ENCODE measurements at places on chromosomes 7 and 10.
A peak's percentile ranks its signal among the peaks of the same experiment; 100 is the strongest.

- no peak for DNase-seq
Observed at GRCh38 chr10:35140126-35140525, 13.5 kb downstream of the CREM start.

- no peak for DNase-seq
Observed at GRCh38 chr10:114343623-114344505, 60.4 kb downstream of the AFAP1L2 start.

- DNase-seq: no peak
Observed at GRCh38 chr10:48814933-48815332, 124.7 kb downstream of the LRRC18 start.

GRCh38 chr10:85012305-85012704 lies 683.9 kb downstream of the CCSER2 start:
- DNase-seq: no peak

DNA sequence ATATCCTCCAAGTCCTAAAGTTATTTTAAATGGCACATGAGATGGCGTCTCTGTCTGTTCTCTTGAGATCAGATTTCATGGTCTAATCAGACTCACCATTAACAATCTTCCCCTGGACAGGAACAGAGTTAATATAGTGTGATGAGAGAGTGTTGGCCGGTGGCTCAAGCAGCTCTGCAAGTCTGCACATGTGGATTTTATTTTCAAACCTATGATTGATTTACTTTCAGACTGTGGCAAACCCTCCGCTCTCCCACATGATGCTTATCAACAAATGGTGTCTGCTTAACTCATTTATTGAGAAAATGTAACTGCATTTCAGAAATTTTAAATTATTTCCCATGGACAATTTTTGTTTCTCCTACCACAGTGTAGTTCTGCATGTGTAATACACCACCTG lies 46.5 kb upstream of the HGF start:
- no peak for DNase-seq

DNA sequence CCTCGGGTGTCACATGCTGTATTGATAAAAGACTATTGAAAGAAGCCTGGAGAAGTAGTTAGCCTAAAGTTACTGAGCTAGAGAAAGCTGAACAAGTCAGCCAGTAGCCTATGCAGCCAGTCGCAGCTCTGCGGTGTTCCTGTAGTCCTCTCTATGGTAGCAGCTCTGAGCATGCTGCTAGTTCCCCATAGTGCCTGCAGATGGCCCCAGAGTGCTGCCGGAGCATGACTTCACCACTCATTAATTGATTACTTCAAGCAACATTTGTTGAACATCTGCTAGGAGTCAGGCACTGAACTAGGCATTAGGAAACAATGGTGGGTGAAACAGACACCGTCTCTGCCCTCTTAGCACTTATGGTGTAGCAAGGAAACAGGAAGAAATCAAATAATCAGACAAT lies 422.7 kb downstream of the SORCS3 start:
- no peak for DNase-seq

DNA sequence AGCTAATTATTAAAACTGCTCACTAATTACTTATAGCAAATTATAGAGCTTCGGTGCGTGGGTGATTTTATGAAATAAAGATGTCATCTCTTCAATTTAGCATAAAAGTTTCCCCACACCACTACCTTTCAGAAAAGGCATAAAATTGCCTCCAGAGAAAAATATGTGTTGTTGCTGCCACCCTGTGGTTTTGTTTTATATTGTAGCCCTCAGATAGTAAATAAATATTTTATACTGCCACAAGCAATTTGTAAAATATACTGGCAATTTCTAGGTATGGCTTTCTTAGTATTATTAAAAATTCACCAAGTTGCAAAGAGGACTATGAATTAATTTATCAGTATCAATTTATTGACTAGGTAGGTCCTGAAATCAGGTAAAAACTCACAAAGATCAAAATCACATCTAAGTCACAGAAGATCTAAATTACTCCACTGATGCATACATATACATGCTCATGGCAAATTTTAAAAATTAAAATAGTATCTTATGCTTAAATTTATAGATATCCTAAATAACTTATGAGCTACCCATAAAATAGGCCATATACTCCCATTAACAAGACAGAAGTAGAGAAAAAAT lies 26.5 kb downstream of the ASNS start:
- no peak for DNase-seq

DNA sequence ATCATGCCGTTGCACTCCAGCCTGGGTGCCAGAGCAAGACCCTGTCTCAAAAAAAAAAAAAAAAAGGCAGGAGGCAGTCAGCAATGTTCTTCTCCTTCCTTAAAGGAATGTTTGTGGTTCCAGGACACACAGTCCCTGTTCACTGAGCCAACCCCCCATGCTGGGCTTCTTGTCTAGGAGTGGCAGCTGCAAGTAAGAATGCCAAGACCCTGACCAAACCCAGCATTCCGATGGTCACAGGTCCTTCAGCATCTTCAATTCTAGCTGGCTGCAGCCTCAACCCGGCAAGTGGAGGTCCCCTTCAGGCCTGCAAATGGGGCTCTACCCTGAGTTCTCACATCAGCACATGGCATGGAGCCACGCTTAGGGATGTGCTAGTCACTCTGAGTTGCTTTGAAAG lies 38.2 kb upstream of the CUX1 start:
- DNase-seq: no peak

GRCh38 chr7:114851406-114852061 lies 70.4 kb upstream of the MDFIC start:
- DNase-seq: no peak

- no peak for DNase-seq
Observed at GRCh38 chr10:90458054-90458453, 399.8 kb downstream of the HTR7 start.

- DNase-seq: no peak
Observed at GRCh38 chr7:115844857-115845256, 185.7 kb downstream of the TFEC start.

GRCh38 chr7:97506728-97507127 lies 225.2 kb upstream of the TAC1 start:
- no peak for DNase-seq

DNA sequence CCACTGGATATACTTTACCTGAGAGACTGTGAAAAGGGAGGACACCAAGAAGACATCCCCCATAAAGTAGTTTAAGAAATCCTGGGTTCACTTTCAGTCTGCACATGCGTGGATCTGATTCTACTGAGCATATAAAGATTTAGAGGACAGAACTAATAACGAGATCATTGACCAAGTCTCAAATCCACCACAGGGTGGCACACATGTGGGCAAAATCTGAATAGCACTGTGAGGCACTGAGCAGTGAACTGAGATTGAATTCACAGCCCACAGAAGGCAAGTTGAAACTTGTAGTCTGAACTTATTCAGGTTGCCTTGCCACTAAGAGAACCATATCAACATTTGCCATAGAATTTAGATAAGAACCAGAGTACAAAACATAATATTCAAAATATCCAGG lies 818.6 kb downstream of the GRID1 start:
- no peak for DNase-seq

DNA sequence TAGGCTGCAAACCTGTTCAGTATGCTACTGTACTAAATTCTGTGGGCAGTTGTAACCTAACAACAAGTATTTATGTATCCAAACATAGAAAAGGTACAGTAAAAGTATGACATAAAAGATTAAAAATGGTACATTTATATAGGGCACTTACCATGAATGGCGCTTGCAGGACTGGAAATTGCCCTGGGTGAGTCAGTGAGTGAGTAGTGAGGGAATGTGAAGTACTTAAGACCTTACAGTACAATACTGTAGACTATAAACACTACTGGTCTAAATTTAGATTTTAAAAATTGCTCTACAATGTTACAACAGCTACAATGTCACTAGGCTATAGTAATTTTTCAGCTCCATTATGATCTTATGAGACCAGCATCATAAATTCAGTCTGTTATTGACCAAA lies 146.0 kb upstream of the GNAI1 start:
- DNase-seq: no peak

DNA sequence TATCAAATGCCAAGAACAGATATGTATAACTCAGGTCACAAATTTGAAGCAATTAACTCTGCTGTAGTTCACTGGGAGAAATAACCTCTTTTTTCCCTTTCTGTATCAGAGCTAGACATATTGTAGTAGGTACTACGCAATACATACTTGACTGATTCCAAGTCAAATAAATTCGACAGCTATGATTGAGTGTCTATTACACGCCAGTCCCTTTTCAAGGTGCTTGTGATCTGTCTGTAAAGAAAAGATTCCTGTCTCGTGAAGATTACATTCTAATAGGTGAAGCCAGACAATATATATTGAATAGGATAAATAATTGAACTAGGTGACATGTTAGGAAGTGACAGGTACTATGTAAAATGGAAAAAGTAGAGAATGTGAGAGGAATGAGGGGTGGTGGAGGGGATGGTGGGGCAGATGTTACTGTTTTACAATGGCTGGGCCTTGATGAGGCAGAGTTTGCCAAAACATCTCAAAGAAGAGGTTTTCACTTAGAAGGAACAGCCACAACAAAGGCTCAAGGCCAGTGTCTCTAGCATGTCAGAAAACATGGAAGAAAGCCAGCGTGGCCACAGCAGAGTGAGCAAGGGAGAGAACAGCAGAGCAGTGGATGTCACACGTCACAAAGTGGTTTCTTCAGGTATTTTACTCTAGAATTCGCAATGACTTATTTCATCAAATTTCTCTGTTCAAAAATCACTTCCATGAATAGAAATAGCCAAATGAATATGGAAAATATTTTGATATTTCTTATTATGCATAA lies 282.6 kb upstream of the CACNA2D1 start:
- no peak for DNase-seq

DNA sequence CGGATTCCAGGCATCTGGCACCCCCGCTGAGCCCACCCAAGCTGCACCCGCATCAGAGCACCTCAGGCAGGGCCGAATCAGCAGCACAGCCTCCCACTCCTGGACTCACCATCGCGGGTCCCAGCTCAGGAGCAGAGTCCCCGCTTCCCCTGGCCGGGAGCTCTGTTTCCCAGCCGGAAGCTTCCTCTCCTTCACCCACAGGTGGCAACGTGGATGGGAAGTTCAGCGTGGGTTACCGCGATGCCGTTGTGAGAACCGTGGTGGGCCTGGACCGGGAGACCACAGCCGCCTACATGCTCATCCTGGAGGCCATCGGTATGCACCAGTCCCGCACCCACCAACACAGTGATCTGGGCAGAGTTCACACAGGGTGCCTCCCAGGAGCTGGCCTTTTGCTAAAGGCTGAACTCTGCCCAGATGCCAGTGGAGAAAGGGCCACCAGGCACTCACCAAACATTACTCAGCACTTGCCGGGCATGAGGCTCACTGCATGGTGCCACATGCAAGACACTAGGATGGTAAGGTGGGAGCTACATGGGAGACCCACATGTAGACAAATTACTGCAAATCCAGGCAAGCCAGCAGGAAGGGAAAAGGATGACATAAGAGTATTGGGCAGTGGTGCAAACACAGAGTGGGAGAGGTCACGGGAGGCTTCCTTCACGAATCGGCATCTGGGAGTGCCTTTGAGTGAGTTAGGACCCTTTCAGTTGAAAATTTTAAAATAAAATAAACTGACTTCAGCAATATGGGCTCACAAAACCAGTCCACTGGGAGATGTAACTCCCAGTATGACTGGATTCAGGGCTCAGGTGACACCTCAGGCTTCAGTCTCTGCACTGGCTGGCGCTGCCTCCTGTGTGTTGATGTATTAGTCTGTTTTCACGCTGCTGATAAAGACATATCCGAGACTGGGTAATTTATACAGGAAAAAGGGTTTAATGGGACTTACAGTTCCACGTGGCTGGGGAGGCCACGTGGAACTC lies 10.4 kb downstream of the C10orf105 start:
- peak; percentile 63 for DNase-seq

DNA sequence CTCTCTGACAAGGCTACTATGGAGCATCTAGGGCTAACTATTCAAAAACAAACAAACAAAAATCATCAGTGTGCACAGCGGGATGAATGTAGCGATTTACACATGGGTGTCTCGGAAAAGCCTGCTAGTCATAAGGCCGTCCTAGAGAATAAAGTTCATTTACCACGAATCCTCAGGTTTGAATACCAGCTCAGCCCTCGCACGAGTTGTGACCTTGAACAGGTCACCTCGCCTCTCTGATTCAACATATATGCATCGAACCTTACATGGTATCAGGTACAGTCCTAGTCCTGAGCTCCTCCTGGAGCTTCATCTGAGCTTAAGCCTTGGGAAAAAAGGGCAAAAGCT lies 572 bp downstream of the ATP5MF start:
- no peak for DNase-seq

GRCh38 chr10:36789974-36790373 lies 335.4 kb upstream of the ANKRD30A start:
- DNase-seq: no peak

DNA sequence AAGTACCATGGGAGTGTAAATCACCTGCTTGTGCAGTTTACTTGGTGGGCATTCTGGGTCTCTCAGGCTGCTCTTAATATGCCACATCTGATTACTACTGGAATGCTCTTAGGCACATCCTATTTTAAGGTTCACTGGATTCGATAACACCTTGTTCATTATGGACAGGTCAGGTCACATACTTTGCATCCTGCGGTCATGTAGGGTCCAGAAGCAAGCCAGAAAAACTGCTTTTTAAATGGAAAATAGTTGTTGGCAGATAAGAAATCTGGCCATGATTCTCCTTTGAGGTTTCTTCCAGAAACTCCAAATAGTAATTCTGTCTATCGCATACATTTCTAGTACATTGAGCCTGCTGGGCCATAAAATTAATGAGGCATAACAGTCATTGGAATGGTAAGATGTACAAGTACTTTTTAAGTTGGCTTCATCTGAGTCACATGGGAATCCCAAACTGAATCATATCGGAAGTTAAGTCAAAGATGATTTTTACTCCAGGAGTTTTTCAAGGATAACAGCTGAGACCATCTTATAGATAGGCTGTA lies 371.9 kb downstream of the LRRTM3 start:
- DNase-seq: no peak

DNA sequence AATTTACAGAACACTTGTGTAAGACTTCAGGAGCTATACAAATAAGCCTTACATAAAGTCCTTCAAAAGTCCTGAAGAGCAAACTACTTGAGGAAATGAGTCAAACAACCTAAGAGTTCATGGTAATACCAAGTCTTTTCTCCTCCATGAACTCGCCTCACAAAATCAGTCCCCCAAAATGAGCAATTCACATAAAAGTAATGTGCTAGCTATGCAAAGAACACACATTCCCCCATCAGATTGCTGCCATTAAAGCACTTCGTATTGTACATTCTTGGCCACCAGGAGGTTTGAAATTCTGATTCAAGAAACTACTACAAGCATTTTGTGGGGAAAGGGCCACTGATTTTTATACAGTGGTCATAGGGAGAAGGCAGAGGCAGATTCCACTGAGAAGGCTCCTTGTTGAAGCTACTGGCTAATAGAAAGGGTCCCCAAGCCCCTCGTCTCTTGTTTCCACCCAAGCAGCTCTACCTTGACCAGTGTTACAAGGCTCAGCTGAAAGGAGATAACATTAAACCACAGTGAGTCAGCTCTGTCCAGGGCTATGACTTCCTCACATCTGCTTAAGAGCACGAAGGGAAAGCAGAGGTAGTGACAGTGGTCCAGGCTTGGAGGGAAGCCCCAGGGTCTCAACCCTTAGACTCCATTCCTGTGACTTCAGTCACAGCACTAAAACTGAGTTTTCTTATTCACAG lies 115.2 kb upstream of the CDK1 start:
- DNase-seq: no peak
